ENCODE measurements at places on chromosomes 3 and 15.

GRCh38 chr15:37773111-37773860, 161.2 kb upstream of the TMCO5A start:
- DNase-seq: no peak

DNA sequence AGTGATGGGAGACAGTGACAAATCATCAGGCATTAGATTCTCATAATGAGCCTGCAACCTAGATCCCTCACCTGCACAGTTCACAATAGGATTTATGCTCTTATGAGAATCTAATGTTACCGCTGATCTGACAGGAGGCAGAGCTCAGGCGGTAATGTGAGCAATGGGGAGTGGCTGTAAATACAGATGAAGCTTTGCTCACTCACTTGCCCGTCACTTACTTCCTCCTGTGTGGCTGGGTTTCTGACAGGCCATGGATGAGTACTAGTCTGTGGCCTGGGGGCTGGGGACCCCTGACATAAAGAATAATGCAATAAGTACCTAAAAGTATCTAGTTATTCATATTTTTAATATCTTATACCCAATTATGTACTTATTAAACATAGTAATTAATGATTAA, 15.6 kb downstream of the IQCB1 start:
- DNase-seq: no peak

DNA sequence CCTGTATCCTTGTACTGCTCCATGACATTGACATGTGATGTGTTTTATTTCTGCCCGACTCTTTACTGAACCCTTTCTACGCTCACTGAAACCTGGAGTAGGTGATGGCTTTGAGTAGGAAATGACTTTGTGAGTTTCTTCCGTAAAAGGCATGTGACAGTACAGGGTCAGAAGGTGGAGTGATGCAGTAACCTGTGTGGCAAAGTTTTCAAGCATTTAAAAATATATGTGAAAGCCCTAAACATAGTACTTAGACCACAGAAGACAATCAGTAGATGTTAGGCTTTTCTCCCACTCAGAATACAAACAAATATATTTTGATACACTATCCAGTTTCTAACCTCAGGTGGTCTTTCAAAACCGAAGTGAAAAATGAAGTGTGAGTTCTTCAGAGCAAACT, 31.3 kb upstream of the SACM1L start:
- no peak for DNase-seq

DNA sequence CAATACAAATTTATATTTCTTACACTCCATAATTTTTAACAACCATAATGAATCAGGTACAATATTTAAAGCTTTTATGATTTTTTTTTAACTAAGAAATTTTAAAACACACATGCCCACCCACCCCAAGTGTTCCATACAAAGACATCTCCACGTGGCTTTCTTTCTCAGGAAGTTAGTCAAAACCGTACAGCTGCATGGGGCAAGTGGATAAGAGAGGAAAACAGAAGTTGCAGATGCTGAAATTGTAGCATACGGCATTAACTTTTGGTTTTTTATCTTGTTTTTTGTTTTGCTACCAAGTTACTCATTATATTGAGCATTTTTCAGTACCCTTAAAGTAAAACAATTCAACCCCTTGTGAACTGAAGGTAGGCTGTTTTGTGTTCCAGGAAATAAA, 14.8 kb downstream of the GNB4 start:
- no peak for DNase-seq

DNA sequence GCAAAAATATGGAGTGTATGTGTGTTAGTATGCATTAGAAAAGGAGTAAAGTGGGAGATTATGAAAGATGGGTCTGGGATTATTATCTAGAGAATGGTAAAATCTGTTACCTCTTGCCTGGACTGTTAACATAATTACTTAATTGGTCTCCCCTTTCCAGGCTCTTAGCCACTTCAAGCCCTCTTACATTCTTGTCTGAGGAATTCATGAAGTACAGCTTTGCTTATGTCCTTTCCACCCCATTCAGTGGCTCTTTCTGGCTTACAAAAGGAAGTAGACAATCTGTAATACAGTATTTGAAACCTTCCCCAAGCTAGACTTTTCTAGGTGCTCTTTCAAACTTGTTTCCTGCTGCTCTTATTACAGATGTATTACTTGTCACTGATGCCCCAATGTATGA, 129.8 kb downstream of the MBNL1 start:
- no peak for DNase-seq

DNA sequence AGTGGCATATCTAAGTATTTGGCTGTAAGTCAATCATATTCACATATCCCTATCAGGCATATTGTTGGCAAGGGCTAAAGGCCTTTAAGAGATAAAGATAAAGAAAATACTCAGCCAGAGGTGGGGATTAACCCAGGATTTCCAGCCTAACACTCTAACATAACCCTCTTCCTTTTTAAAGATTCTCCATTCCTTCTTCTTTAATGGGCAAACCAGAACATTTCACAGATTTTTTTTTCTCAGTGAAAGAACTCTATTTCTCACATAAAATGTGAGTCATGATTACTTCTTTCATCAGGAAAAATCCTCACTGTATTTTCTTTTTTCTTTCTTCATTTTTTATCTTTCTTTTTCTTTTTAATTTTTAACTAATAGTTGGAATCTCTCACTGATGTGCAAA, 200.4 kb downstream of the NR1D2 start:
- DNase-seq: no peak
